ENCODE measurements at places on chromosomes 12 and 14.

GRCh38 chr12:91413581-91414546 lies 231.2 kb upstream of the DCN start:
- no peaks in the 10 kb centered on the region for H3K4me1 ChIP-seq
- H3K27ac ChIP-seq, result no peak overlapping the region
- no peaks in the 10 kb centered on the region for H3K27me3 ChIP-seq

- no peaks in the 10 kb centered on the region for H3K36me3 ChIP-seq
- no peak overlapping the region for H3K4me3 ChIP-seq
- no peaks in the 10 kb centered on the region for H3K27me3 ChIP-seq
These were observed 129.8 kb upstream of the KRR1 start for GRCh38 chr12:75641031-75641780.

DNA sequence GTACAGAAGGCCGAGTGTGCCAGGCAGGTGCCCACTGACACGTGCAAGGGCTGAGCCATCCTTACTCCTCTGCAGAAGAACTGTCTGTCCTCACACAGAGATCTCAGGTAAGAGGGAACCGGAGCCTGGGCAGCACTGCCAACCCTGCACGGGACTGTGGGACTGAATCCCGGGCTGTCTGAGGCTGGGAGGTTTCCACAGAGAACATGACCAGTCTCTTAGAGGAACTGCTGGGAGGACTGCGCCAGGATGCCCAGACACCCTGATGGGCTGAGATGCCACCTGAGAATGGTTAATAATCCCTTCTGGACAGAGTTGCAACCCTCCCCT lies 302.9 kb upstream of the SFSWAP start:
- no peak for DNase-seq
- no peaks in the 10 kb centered on the region for H3K36me3 ChIP-seq
- H3K27ac ChIP-seq, result no peak overlapping the region
- H3K4me1 ChIP-seq, result no peaks in the 10 kb centered on the region
- H3K27me3 ChIP-seq, result no peaks in the 10 kb centered on the region

- no peak overlapping the region for H3K27ac ChIP-seq
- no peaks in the 10 kb centered on the region for H3K36me3 ChIP-seq
- 0 out of 2 replicates have a peak, but pooled peaks cover 16% of the 10 kb centered on the region for H3K27me3 ChIP-seq
- no peak overlapping the region for H3K4me3 ChIP-seq
- DNase-seq, result no peak
These were observed 1.7 kb downstream of the ARMH4 start for GRCh38 chr14:58150243-58150805.

DNA sequence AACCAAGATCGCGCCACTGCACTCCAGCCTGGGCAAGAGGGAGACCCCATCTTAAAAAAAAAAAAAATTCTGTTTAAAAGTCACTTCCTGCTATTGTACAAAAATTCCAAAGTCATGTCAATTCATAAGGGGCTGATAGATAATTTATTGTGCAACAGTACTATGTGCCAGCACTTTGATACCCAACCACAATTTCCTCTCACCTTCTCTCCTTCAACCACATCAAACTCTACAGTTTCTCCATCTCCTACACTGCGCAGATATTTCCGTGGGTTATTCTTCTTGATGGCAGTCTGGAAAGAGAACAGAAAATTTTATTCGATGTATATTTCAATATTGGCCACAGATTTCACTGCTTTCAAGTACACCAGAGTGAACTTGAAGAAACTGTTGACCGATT lies 7.6 kb downstream of the YBX3 start:
- H3K4me1 ChIP-seq, result no peaks in the 10 kb centered on the region
- no peak overlapping the region for H3K4me3 ChIP-seq
- DNase-seq, result no peak
- no peaks in the 10 kb centered on the region for H3K27me3 ChIP-seq

- H3K4me1 ChIP-seq, result peaks cover 8% of the 10 kb centered on the region
- H3K36me3 ChIP-seq, result no peaks in the 10 kb centered on the region
- peaks cover 2% of the 10 kb centered on the region for H3K27me3 ChIP-seq
- no peak for DNase-seq
- peak overlapping the region; percentile 73 for H3K27ac ChIP-seq
These were observed 626 bp downstream of the TXNDC16 start for GRCh38 chr14:52551696-52552062.

DNA sequence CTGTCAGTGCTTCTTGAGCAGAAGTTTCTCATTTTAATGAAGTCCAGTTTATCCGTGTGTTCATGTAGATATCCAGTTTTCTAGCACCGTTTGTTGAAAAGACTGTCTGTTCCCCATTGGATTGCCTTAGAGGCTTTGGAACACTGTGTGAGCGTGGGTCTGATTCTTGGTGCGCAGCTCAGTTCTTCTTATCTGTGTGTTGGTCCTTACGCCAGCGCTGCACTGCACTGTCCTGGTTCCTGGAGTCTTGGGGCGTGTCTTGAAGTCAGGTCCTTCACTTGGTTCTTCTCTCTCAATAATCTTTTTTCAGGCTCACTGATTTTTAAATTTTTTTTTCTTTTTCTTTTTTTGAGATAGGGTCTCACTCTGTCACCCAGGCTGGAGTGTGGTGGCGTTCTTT lies 25.5 kb downstream of the EP400 start:
- no peaks in the 10 kb centered on the region for H3K4me1 ChIP-seq
- H3K36me3 ChIP-seq, result peaks cover 2% of the 10 kb centered on the region
- no peak overlapping the region for H3K4me3 ChIP-seq
- no peak overlapping the region for H3K27ac ChIP-seq

- H3K4me3 ChIP-seq, result no peak overlapping the region
- H3K36me3 ChIP-seq, result peaks cover 29% of the 10 kb centered on the region
These were observed 22.3 kb downstream of the SNW1 start for GRCh38 chr14:77738559-77739250.

DNA sequence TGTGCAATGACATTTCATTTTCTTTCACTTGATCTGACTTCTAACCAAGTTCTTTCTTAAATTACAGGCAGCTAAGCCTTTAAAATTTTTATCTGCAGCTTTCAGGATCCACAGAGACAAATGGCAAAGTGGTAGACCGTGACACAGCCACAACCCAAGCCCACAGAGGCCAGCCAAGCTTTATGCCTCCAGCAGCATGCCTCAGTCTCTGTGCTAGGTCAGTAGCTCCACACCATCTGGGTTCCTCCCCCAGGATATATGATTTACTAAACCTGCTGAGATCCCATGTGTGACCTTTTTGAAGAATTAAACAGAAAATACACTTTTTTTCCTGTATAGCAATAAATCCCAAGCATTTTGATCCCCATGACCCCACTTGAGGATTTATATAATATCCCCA lies 290.4 kb upstream of the CAND1 start:
- no peaks in the 10 kb centered on the region for H3K36me3 ChIP-seq
- DNase-seq, result no peak
- H3K27ac ChIP-seq, result no peak overlapping the region
- no peaks in the 10 kb centered on the region for H3K4me1 ChIP-seq
- H3K27me3 ChIP-seq, result no peaks in the 10 kb centered on the region
- H3K4me3 ChIP-seq, result no peak overlapping the region

DNA sequence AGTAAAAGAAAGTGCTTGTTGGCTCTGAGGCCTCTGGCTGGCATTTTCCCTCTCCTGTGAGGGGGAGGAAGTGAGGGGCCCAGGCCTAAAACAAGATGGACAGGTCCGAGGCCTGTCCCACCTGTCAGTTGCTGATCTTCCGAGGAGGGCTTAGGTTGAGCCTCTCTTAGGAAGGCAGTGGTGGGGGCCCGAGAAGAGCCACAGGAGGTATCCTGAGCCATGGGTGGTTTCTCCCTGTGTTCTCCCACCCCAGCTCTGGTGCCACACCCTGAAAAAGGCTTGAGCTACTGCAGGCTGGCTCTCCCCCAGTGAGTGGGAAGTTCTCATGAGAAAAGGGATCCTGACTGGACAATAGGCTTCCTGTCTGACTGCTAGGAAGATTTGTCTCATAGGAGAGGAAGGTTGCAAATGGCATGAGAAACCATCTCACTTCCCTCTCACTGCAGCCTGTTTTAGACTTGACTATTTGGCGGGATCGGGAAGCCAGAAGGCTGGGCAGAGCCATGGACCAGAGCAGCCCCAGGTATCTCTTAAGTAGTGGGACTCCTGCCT lies 72.1 kb upstream of the SRSF5 start:
- H3K4me3 ChIP-seq, result peak overlapping the region; percentile 36
- H3K4me1 ChIP-seq, result peaks cover 74% of the 10 kb centered on the region
- DNase-seq, result no peak

GRCh38 chr14:54652188-54652587 lies 85.3 kb downstream of the SAMD4A start:
- no peaks in the 10 kb centered on the region for H3K27me3 ChIP-seq
- no peaks in the 10 kb centered on the region for H3K36me3 ChIP-seq
- no peaks in the 10 kb centered on the region for H3K4me1 ChIP-seq
- no peak overlapping the region for H3K4me3 ChIP-seq

DNA sequence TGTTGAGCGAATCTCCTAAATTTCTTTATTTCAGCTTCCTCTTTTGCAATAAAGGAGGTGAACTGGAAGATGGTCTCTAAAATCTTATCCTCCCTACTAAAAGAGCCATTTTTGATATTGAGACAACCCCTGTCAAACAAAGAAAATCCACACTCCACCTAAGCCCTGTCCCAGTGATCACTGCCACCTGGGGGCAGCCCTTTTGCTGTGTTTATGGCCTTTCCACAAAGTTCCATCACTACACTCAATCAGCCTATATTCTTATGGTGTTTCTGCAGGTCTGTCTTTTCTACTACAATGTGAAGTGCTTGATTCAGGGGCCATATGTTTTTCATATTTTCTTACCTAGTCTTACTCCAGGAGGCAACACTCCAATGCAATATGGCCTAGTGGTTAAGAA lies 163.7 kb downstream of the BMP4 start:
- no peak overlapping the region for H3K27ac ChIP-seq
- no peak for DNase-seq
- no peaks in the 10 kb centered on the region for H3K4me1 ChIP-seq
- H3K4me3 ChIP-seq, result no peak overlapping the region
- no peaks in the 10 kb centered on the region for H3K27me3 ChIP-seq

- H3K36me3 ChIP-seq, result no peaks in the 10 kb centered on the region
- H3K27me3 ChIP-seq, result no peaks in the 10 kb centered on the region
- H3K27ac ChIP-seq, result no peak overlapping the region
- no peaks in the 10 kb centered on the region for H3K4me1 ChIP-seq
These were observed 147.5 kb upstream of the C14orf180 start for GRCh38 chr14:104431929-104432541.

- H3K27me3 ChIP-seq, result peaks cover 2% of the 10 kb centered on the region
- no peak for DNase-seq
- no peak overlapping the region for H3K4me3 ChIP-seq
- H3K4me1 ChIP-seq, result no peaks in the 10 kb centered on the region
These were observed 16.6 kb downstream of the LRTM2 start for GRCh38 chr12:1836854-1837421.

DNA sequence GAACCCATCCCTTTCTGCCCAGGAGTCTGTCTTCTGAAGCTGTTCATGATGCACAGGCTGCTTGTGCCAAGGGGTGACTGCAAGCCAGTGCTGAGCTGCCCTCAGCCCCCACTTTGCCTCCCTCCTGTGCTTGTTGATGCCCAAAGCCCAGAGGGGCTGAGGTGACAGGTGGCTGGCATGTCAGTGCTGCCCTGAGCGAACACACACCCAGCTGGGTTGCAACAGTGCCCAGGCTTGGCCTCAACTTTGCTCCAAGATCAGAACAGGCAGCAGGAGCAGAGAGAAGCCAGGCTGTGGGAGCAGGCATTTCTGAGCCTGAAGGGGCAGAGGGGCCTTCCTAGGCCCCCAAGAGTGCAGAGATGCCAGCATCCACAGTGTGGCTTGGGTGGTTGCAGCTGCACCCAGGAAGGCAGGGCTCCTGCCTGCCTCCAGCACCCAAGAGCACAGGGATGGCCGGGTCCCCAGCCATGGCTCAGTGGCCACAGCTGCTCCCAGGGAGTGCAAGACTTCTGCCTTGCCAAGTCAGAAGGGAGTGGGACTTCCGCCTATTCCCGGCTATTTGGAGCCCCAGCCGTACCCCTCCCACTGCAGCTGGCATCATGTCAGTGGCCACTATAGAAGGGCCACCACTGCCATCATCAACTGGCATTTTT lies 83.1 kb downstream of the SLC16A7 start:
- no peak for DNase-seq
- H3K4me3 ChIP-seq, result no peak overlapping the region
- H3K27ac ChIP-seq, result no peak overlapping the region
- no peaks in the 10 kb centered on the region for H3K36me3 ChIP-seq

DNA sequence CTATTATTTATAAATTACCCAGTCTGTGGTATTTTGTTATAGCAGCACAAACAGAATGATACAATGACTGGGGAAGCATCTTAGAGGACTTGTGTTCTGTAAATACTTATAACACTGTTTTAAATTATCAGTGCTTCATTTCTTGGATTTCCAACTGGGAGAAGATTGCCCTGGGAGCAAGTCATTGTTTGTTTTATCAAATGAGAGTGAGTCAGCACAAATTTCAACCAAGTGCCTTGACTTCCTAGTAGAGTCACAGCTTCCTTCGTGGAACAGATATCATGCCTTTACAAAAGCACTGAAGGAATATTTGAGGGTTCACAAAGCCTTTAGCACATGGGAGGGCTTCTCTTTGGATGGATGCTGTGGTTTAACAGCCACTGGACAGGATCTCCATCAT lies 234.1 kb downstream of the KTN1 start:
- no peaks in the 10 kb centered on the region for H3K27me3 ChIP-seq
- DNase-seq, result no peak
- H3K4me3 ChIP-seq, result no peak overlapping the region
- no peaks in the 10 kb centered on the region for H3K4me1 ChIP-seq
- no peaks in the 10 kb centered on the region for H3K36me3 ChIP-seq

DNA sequence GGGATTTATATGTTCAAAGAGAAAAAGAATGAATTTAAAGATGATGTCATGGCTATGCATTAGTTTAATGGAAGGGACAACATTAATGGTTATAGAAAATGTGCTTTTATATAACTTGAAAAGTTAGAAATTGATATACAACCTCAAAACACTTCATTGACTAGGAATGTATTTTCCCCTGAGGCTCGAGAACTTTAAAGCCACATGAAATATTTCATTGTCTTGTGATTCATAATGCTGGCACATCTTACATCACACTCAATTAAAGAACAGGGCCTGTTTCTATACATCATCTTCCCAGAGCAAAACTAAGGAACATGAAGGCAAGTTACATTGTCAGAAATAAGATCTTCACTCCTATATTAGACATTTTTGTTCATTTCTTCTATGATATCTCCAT lies 35.2 kb upstream of the PAWR start:
- no peak overlapping the region for H3K27ac ChIP-seq
- H3K4me1 ChIP-seq, result no peaks in the 10 kb centered on the region

Data from GM12878 (cell line).